ENCODE measurements at places on chromosomes 12 and 14.

DNA sequence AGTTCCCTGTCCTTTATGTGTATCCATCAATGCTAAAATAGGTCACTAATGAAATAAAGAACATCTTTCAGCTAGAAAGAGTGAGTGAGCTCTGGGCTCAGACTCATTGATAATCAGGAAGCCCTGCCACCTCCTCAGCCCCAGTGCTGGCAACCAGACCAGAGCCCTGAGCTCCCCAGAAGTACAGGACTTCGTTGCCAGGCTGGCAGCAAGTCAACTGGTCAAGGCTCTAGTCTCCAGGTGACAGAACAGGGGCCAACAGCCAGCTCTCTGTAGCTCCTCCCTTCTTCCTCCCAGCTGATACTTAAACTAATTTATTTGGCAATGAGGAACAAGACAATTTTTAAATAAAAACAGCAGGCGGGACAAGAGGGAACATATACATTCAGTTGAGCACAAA lies 145.3 kb downstream of the EGLN3 start:
- DNase-seq: no peak

- DNase-seq: peak; percentile 80
Observed at GRCh38 chr12:13196130-13196921, at the start of gene EMP1. EMP1 (plus strand) TSS chr12:13196726; CDS start chr12:13211511, 14,785 bp downstream.

GRCh38 chr12:124259154-124260066 lies 35.5 kb upstream of the RFLNA start:
- DNase-seq: no peak

- DNase-seq: no peak
Observed at GRCh38 chr12:130646716-130647370, 69.3 kb downstream of the RIMBP2 start.

- DNase-seq: no peak
Observed at GRCh38 chr14:75752907-75753594, 92.0 kb downstream of the TTLL5 start.

GRCh38 chr12:26746121-26746714 lies 86.8 kb downstream of the ITPR2 start:
- no peak for DNase-seq

DNA sequence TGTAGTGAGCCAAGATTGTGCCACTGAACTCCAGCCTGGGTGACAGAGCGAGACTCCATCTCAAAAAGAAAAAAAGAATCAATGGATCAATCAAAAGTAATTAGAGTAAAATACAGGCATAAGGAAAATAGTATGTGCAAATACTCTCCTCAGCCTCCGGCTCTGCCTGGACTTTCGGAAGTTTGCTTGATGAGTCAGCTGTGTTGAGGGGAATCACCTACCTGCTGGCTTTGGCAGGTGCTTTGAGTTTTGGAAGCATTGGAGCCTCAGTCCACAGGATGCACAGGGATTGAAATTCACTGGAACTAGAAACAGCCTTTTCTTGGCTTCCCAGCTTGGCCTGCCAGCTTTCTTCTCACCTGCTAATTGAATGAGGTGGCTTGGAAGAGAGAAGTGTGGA lies 268.2 kb downstream of the PCNX1 start:
- DNase-seq: no peak

- peak; percentile 48 for DNase-seq
Observed at GRCh38 chr14:22131749-22132476, 457.1 kb downstream of the DAD1 start.

Data from activated naive CD4-positive, alpha-beta T cell treated with anti-CD3 and anti-CD28 coated beads, Interleukin-2, amount 10 ng/mL, durations not matched to agents 7 days and 5 days (primary cell).